A549 treated with RU486 at 1 μM for 4 hours (cell line): ENCODE measurements at places on chromosomes 12 and 14. TPM values are rescaled to one million over a fixed set of nuclear protein-coding genes. Genes with fewer than 3 reads are reported as not detected.

Gene IRAK3
- 0.08 to 0.33 TPM (median 0.11 TPM) in 5 replicates for total RNA-seq

Gene TMTC2
- 0.77 to 1.2 TPM (median 0.83 TPM) in 5 replicates for total RNA-seq

Gene GDF3
- total RNA-seq, result not detected in 5 replicates

Gene USP44
- 0.09 to 0.18 TPM (median 0.12 TPM) in 4 of 5 replicates, not detected in the other for total RNA-seq

Gene TBX3
- 20.5 to 30.0 TPM (median 27.8 TPM) in 5 replicates for total RNA-seq

Gene ADAM21
- total RNA-seq, result 0.07 TPM in 1 of 5 replicates, not detected in the others

Gene CD69
- total RNA-seq, result not detected in 5 replicates

Gene NUAK1
- 10.4 to 11.3 TPM (median 11.1 TPM) in 5 replicates for total RNA-seq

Gene RPL36AL
- 408 to 540 TPM (median 439 TPM) in 5 replicates for total RNA-seq

Gene ETNK1
- 33.2 to 40.4 TPM (median 37.0 TPM) in 5 replicates for total RNA-seq

Gene ISCA2
- total RNA-seq, result 34.7 to 47.7 TPM (median 39.5 TPM) in 5 replicates

Gene TMTC1
- 0.01 to 0.18 TPM (median 0.09 TPM) in 5 replicates for total RNA-seq

Gene ALX1
- total RNA-seq, result 4.5 to 6.5 TPM (median 6.0 TPM) in 5 replicates

Gene HRK
- total RNA-seq, result 0.43 to 0.78 TPM (median 0.62 TPM) in 5 replicates

Gene KCNJ8
- 0.30 to 0.51 TPM (median 0.44 TPM) in 5 replicates for total RNA-seq

Gene CD4
- not detected in 5 replicates for total RNA-seq

Gene PRH2
- not detected in 5 replicates for total RNA-seq

Gene PLEKHD1
- total RNA-seq, result 0.03 to 0.05 TPM (median 0.04 TPM) in 3 of 5 replicates, not detected in the others

Gene KCNC2
- not detected in 5 replicates for total RNA-seq

Gene PDE3A
- 1.7 to 3.9 TPM (median 3.7 TPM) in 5 replicates for total RNA-seq
